ENCODE measurements at places on chromosomes 1 and 21. TPM values are rescaled to one million over a fixed set of nuclear protein-coding genes. Genes with fewer than 3 reads are reported as not detected.

GRCh38 chr1:16165073-16165364, 9.2 kb upstream of the EPHA2 start:
- no peak for DNase-seq

Gene SPATA1
- not detected for total RNA-seq

DNA sequence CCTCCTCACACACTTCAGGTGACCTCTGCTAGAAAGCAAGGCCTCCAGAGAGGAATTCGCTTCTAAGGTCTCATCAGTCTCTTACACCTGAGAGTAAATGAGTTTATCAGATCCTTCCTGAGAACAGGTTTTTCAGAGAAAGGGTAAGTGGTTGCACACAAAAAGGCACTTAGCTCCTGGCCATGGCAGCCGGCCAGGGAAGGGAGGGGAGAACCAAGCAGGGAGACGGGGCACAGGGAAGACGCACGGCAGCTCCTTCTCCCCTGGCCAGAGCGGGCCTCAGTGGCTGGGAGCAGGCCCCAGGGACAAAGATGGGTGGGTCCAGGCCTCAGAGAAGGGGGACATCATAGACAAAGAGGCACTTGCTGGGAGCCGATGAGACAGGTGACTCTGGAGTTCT, 3.6 kb upstream of the TNNT2 start:
- no peak for DNase-seq

Gene NTNG1
- total RNA-seq, result not detected

- no peak for DNase-seq
These were observed 468.4 kb upstream of the C1orf87 start for GRCh38 chr1:60541831-60542532.

Gene IL19
- not detected for total RNA-seq

DNA sequence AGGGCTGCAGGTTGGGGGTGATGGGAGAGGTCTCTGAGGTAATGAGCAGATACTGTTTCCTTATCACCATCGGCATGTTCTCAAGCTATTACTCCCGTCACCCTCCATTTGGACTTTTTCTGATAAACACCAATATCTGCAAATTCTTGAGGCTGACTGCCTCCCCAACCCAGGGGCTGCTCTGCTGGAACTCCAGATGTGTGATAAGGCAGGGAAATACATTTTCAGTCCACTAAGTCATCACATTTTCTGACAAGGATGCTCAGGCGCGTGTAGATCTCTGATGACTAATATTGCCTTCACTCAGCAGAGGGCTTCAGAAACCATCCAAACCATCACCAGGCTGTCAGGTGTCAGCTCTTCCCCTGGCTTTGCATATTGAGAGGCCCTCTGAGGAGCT, 215.0 kb upstream of the POU3F1 start:
- DNase-seq, result no peak

DNA sequence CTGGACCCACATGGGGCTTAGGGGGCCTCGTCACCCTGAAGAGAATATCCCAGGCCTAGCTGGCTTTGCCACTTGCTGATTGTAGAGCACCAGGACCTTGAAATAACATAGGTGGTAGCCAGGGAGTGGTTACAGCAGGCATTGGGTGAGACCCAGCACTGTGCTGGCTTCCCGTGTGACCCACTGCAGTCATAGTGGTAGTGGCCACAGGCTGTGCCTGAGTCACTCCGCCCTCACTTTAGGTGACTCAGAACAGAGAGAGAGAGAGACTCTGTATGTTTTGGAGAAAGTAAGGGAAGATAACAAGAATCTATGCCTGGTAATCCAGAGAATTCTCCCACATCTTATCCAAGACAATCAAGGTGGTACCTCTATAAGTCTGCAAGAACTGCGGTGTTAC, 98.7 kb upstream of the LHX8 start:
- DNase-seq, result no peak

- no peak for DNase-seq
These were observed 38.5 kb upstream of the EGLN1 start for GRCh38 chr1:231460614-231461013.

Gene KRTAP11-1
- not detected for total RNA-seq

Gene SPRR4
- not detected for total RNA-seq

Gene ABCG1
- total RNA-seq, result 3.4 TPM

Gene PTGFRN
- total RNA-seq, result 3.2 TPM

Gene PLA2G2F
- total RNA-seq, result not detected

DNA sequence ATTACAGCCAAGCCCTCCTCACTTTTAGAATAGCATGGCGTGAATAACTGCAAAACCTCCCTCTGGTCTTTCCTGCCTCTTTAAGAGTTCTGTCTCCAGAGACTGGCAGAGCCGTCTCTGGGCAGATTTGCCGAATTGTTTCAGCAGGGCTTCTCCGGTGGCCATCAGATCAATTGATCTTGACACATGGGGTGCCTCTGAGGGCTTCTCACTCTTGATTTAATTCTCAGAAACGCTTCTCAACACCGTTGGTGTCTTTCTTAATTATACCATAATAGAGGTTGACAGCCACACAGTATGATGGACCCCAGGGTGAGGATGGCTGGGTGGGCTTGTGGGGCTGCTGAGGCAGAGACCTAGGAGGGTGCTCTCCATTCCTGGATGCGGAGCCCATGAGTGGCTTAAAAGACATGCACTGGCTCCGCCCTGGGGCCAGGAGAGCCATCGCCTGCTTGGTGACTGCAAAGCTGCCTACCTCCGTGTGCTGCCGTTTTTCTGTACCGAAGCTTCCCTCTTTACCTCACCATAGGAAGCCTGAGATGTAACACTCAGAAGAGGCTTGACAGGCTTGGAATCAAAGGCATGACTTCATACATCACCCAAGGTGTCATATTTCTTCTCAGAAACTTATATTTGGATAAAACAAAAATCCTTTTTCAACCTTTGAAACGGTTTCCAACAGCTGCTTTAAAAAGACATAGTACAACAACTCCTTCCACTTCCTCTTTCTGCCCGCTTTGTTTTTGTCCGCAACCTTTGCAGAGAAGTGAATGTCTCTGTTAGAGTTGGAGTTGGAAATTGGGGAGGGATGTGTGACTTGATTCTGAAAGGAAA, 82.9 kb downstream of the GALNT2 start:
- no peak for DNase-seq

- DNase-seq, result no peak
These were observed 11.5 kb upstream of the GJA8 start for GRCh38 chr1:147891088-147891487.

DNA sequence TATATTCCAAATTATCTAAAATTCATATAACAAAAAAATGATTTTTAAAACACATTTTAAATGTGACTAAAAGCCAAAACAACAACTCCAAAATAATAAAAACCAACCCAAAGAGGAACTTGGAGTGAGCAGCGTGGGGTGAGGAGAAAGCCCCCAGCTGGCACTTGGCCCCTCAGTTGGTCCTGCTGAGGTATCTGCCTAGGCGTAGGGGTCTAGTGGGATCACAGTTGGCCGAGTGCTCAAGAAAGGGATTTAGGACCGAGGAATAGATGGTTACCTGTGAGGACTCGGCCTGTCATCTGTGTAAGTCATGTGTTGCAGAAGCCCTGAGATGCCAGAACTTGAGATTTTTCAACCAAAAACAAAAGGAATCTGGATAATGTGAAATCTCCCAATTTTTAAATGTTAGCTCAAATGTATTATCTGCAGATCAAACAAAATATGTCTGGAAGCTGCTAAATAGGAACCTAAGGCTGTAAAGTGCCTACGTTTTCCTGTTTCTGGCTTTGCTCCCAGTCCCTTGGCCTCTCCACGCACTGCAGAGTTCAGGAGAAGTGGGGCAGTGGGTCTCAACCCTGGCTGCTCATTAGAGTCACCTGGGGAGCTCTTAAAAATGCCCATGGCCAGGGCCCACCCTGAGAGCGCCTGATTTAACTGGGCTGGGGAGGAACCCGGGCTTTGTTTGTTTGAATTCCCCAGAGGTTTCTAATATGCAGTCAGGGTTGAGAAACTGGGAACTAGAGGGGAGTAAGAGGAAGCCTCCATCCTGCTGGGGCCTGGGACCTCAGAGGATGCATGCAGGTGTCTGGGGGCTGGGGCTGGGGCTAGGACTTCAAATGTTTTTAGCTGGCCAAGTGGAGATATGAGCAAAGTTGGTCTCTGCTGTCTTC, 38.5 kb upstream of the LDLRAP1 start:
- no peak for DNase-seq

GRCh38 chr1:6984536-6984935, 199.3 kb downstream of the CAMTA1 start:
- DNase-seq, result no peak

DNA sequence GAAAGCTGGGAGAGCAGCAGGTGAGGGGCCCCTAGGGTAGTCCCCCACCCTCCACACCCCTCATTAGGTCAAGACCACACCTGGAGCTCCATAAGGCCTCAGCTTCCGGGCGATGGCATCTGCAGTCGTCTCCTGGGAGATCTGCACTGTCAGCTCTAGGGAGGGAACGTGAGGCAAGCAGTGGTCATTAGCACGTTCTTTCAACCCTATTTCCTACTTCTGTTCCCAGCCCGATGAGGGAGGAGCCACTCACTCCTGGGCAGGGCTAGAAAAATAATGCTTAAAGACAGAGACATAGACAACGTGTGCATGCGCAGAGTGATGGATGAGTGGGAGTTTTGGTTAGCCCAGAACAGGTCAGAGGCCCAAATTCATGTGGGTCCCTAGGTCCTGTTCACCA, 9.7 kb downstream of the KDF1 start:
- DNase-seq, result no peak

GRCh38 chr1:173478094-173478674, 1.0 kb downstream of the PRDX6 start:
- DNase-seq, result peak; percentile 80

GRCh38 chr21:39050841-39051587, 132.2 kb downstream of the PSMG1 start:
- DNase-seq, result no peak

Gene TEKT2
- not detected for total RNA-seq

GRCh38 chr1:46718340-46718726, 581 bp downstream of the EFCAB14 start:
- no peak for DNase-seq

Gene ABCB10
- total RNA-seq, result 29.9 TPM

Gene ACOT11
- 0.95 TPM for total RNA-seq

Gene SYPL2
- 85.9 TPM for total RNA-seq

GRCh38 chr1:38929476-38929875, 12.2 kb downstream of the RHBDL2 start:
- no peak for DNase-seq

Gene HSD3B1
- not detected for total RNA-seq

Gene SPATC1L
- total RNA-seq, result 11.9 TPM

DNA sequence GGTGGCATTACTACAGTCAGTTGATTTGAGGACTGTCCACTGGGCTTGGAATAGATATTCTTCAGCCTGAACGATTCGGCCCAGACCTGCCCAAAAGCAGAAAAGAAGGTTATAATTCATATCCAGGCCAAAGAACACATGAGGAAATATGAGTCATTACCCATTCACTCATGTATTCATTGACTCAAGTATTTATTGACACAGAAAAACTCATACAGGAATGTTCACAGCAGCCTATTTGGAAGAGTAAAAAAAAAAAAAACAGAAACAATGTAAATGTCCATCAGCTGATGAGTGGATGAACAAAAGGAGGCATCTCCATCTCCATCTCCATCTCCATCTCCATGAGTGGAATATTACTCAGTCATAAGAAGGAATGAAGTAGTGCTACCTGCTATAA, 15.9 kb downstream of the ZMYND12 start:
- DNase-seq, result no peak

GRCh38 chr1:212077028-212077427, 41.5 kb downstream of the DTL start:
- DNase-seq, result no peak

- no peak for DNase-seq
These were observed 74.0 kb downstream of the SYT6 start for GRCh38 chr1:114079596-114080190.

Gene S100A2
- not detected for total RNA-seq

DNA sequence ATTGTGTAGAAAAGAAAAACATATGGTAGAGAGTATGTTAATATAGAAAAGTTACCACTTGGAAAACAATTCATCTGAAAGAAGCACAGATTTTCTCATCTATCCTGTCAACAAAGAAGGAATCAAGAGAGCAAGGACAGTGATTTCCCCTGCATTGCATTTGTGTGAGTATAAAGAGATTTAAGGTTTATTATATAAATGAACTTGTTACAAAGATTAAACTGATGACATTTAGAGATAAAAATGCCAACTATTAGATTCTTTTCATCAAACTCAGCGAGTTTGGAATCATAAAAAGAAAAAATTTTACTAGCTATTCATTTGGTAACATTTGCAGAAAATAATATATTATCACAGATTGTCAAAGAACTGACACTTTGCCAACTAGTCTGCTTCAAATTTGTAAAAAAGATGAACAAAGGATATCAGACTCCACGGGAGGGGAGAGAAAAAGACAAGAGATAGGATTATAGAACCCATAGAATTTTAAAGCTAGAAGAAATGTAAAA, at the start of gene RGS21:
RGS21 (plus strand) TSS at position 51 of the 509 bp plus-strand sequence. CDS start 26,045 bp downstream, outside the sequence.
- DNase-seq, result no peak

DNA sequence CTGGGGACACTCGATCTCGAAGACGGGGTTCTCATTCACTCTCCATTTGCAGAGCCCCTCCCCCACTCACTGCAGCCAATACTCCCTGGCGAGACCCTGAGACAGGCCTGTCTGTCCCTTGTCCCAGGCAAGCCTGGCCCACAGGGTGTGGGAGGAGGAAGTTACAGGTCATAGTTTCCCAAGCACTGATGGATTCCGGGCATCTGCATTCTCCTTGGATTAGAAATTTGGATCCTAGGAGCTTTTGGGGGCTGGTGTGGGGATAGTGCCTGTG, 11.3 kb downstream of the WNT3A start:
- no peak for DNase-seq

Gene APOBEC4
- total RNA-seq, result not detected

Gene KRTAP21-2
- not detected for total RNA-seq

Gene GSTM1
- not detected for total RNA-seq

Gene LCE6A
- not detected for total RNA-seq

GRCh38 chr1:37255136-37255795, 219.1 kb upstream of the ZC3H12A start:
- no peak for DNase-seq

DNA sequence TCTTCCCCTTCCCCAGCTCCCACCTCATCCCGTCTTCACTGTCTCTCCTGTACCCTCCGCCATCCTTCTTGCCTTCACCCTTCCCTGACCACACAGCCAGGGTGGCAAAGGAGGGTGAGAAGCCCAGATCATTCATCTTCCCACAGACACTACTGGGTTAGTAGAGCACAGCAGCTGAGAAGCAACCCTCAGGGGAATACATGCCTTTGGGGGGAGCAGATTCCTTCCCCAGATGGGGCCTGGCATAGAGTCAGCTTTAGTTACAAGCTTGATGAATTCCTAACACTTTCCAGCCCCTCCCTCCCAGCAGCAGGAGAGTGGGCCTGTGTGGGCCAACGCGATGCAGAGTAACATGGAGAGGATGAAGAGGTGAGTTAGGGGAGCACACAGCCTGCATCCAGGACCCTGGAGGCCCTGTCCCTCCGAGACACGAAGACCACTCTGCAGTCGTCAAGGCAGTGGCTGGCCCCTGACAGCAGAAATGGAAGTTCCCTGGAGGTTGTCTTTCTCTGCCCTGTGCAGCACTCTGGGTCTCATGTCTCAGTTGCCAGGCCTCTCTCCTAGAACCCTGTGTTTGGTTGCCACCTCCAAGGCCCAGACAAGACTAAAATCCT, 8.8 kb upstream of the BTG2 start:
- DNase-seq, result no peak

Gene KLHL12
- 12.1 TPM for total RNA-seq

Measured in gastrocnemius medialis (tissue), 4 donors.